ENCODE measurements at places on chromosomes 2 and 18.
A peak's percentile ranks its signal among the peaks of the same experiment; 100 is the strongest.

GRCh38 chr18:22637787-22638186 lies 220.1 kb upstream of the CTAGE1 start:
- H3K27me3 ChIP-seq = no peaks in the 10 kb centered on the region
- H3K4me1 ChIP-seq = peaks cover 4% of the 10 kb centered on the region
- no peaks in the 10 kb centered on the region for H3K36me3 ChIP-seq
- H3K27ac ChIP-seq = no peak overlapping the region
- DNase-seq = no peak

DNA sequence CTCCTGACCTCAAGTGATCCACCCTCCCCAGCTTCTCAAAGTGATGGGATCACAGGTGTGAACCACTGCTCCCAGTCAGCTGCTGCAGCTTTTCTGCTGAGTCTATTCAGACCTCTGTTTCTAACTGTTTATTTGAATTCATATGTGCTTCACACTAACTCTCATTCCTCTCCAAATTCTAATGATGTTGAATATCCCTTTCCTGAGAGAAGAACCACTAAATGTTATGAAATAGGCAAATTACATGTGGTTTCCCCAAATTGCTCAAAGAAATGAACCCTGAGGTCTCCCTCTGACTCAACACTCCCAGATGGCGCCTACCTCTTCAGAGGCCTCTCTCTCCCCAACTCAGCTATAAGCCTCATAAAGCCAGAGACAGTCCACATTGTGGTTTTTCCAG lies 98.6 kb downstream of the IRS1 start:
- no peaks in the 10 kb centered on the region for H3K27me3 ChIP-seq
- no peak for DNase-seq
- H3K4me3 ChIP-seq = no peak overlapping the region
- H3K36me3 ChIP-seq = no peaks in the 10 kb centered on the region
- no peaks in the 10 kb centered on the region for H3K4me1 ChIP-seq

GRCh38 chr2:114609801-114610200 lies 167.4 kb downstream of the DPP10 start:
- H3K4me1 ChIP-seq = no peaks in the 10 kb centered on the region
- H3K4me3 ChIP-seq = no peak overlapping the region
- no peak for DNase-seq
- H3K36me3 ChIP-seq = no peaks in the 10 kb centered on the region
- H3K27me3 ChIP-seq = no peaks in the 10 kb centered on the region
- H3K27ac ChIP-seq = no peak overlapping the region

- H3K4me1 ChIP-seq = peaks cover 2% of the 10 kb centered on the region
- no peaks in the 10 kb centered on the region for H3K27me3 ChIP-seq
- H3K27ac ChIP-seq = peak within 1 kb of the TSS; percentile 63
- no peak for DNase-seq
Measured at GRCh38 chr2:169509298-169509885, at the start of gene KLHL41. Gene KLHL41, plus strand, starts transcription at chr2:169509702. Its CDS starts 77 bp downstream, at chr2:169509779.

- no peaks in the 10 kb centered on the region for H3K27me3 ChIP-seq
- no peak overlapping the region for H3K27ac ChIP-seq
- no peak for DNase-seq
- H3K36me3 ChIP-seq = no peaks in the 10 kb centered on the region
Measured at GRCh38 chr2:221518201-221518934, 53.7 kb downstream of the EPHA4 start.

- H3K36me3 ChIP-seq = no peaks in the 10 kb centered on the region
- H3K27me3 ChIP-seq = no peaks in the 10 kb centered on the region
- H3K4me3 ChIP-seq = no peak overlapping the region
- no peak overlapping the region for H3K27ac ChIP-seq
- no peak for DNase-seq
- no peaks in the 10 kb centered on the region for H3K4me1 ChIP-seq
Measured at GRCh38 chr2:239607517-239608191, 206.8 kb upstream of the HDAC4 start.

GRCh38 chr2:20317197-20317596 lies 33.4 kb downstream of the PUM2 start:
- no peaks in the 10 kb centered on the region for H3K4me1 ChIP-seq
- no peak overlapping the region for H3K4me3 ChIP-seq
- no peak for DNase-seq
- H3K36me3 ChIP-seq = peaks cover 26% of the 10 kb centered on the region
- no peaks in the 10 kb centered on the region for H3K27me3 ChIP-seq

DNA sequence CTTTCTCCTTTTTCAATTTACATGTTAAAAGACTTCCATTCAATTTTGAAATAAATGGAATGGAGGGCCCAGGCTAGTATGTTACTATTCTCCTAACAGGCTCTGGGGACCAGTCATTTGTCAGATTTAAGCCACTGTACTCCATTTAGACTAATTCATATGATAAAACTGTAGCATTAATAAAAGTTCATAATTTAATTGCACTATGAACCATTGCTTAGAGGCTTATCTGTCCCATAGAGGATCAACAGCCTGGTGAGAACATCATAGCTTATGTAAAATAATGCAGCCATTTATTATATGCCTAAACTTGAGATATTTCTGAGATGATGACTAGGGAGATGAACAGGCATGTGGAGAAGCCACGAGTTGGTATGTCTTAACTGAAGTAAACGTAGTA lies 156.0 kb downstream of the RIT2 start:
- H3K4me3 ChIP-seq = no peak overlapping the region
- no peaks in the 10 kb centered on the region for H3K36me3 ChIP-seq
- H3K27me3 ChIP-seq = no peaks in the 10 kb centered on the region
- H3K27ac ChIP-seq = no peak overlapping the region
- no peak for DNase-seq

- H3K4me1 ChIP-seq = no peaks in the 10 kb centered on the region
- H3K36me3 ChIP-seq = no peaks in the 10 kb centered on the region
- no peak overlapping the region for H3K27ac ChIP-seq
- no peaks in the 10 kb centered on the region for H3K27me3 ChIP-seq
- no peak overlapping the region for H3K4me3 ChIP-seq
Measured at GRCh38 chr18:53142005-53142404, 802.0 kb downstream of the DCC start.

- DNase-seq = peak; percentile 45
- H3K4me1 ChIP-seq = peaks cover 12% of the 10 kb centered on the region
- no peak overlapping the region for H3K4me3 ChIP-seq
- no peaks in the 10 kb centered on the region for H3K36me3 ChIP-seq
- no peaks in the 10 kb centered on the region for H3K27me3 ChIP-seq
Measured at GRCh38 chr2:9187620-9188214, 18.9 kb upstream of the ASAP2 start.

DNA sequence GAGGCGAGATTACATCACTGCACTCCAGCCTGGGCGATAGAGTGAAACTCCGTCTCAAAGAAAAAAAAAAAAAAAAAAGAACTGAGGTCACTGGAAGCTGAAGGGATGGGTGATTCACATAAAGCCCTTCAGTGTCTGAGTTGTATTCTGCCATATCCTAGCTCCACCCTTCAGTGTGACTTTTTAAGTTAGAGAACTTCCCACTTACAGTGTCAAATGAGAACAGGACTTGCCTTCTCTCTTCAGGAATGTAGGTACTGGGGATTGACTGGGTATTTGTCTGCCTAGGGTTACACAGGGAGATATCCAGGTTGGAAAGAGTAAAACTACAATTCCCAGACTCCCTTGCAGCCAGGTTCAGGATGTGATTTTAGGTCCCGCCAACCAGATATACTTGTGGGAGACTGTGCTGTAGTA lies 37.9 kb downstream of the EHD3 start:
- no peak for DNase-seq
- no peak overlapping the region for H3K27ac ChIP-seq
- H3K36me3 ChIP-seq = peaks cover 10% of the 10 kb centered on the region
- H3K4me1 ChIP-seq = peaks cover 25% of the 10 kb centered on the region

- H3K4me1 ChIP-seq = no peaks in the 10 kb centered on the region
- no peak for DNase-seq
- H3K27ac ChIP-seq = no peak overlapping the region
- no peak overlapping the region for H3K4me3 ChIP-seq
- H3K27me3 ChIP-seq = no peaks in the 10 kb centered on the region
- no peaks in the 10 kb centered on the region for H3K36me3 ChIP-seq
Measured at GRCh38 chr2:59959944-59960343, 593.5 kb downstream of the BCL11A start.

DNA sequence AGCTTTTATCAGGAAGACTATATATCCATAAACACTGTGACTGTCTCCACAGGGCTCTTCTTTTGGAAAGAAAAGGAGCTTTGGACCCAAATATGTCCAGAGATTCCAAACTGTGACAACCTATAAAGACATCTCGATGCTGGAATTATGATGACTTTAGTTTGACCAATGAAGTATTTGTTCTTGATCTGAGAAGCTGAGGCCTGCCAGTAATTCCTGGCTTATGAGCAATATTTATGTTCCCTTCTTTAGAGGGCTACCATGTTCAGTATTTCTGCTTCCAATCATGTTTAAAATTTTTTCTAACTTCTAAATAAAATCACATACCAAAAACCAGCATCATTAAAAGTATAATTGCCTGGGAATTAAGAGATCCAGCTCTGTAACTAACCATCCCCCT lies 41.1 kb downstream of the FEZ2 start:
- peaks cover 14% of the 10 kb centered on the region for H3K4me1 ChIP-seq
- peak overlapping the region; percentile 53 for H3K27ac ChIP-seq
- H3K36me3 ChIP-seq = peaks cover 3% of the 10 kb centered on the region
- no peak overlapping the region for H3K4me3 ChIP-seq
- DNase-seq = no peak

DNA sequence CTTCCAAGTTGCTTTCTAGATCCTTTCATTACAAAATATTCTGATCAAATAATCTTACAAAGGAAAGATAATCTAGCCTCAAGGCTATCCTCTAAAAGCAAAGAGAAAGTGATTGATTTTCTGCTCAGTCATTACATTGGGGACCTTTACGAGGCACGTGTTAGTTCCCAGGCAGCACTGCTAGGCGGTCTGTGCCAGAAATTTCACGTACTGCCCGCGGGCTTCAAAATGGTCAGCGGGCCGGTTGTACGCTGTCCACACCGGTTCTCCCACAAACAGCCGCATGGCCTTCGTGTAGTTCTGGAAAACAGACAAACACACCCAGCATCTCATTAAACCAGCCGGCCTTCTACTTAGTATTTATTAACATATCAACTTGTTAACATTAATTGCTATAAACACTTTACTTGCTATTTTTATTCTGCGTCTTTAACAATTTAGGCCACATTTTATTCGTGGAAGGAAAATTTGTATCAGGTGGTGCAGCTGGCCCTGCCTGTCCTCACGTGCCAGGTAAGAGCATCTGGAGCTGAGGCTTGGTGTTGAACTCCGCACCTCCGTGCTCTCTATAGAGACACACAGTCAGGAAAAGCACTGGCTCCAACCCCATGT lies 20.4 kb downstream of the ADI1 start:
- no peak for DNase-seq
- H3K4me3 ChIP-seq = no peak overlapping the region
- no peak overlapping the region for H3K27ac ChIP-seq
- H3K27me3 ChIP-seq = no peaks in the 10 kb centered on the region
- peaks cover 83% of the 10 kb centered on the region for H3K36me3 ChIP-seq

- H3K27ac ChIP-seq = peak overlapping the region; percentile 58
- no peaks in the 10 kb centered on the region for H3K36me3 ChIP-seq
- H3K4me1 ChIP-seq = peaks cover 19% of the 10 kb centered on the region
- no peak for DNase-seq
Measured at GRCh38 chr2:96874198-96874831, 4.4 kb upstream of the SEMA4C start.

- no peak overlapping the region for H3K27ac ChIP-seq
- no peaks in the 10 kb centered on the region for H3K4me1 ChIP-seq
- H3K27me3 ChIP-seq = no peaks in the 10 kb centered on the region
- DNase-seq = no peak
Measured at GRCh38 chr18:47752796-47753645, 177.4 kb downstream of the SMAD2 start.

DNA sequence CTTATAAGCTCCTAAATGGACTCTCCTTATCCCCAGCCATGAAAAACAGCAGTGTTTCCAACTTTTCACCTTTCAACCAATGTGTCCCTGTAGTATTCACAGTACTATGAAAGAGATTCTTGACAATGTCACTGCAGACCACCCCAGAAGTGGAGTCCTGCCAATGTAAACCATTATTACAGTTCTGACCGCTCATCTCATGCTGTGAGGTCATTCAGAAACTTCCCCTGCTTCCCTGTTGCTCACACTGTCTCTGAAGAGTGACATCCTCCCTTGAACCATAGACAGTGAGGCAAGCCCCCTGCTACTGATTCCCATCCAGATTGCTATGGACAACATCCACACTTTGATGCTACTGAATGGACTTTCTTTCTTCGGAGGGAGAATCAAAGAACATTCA lies 1523.7 kb upstream of the ACVR2A start:
- DNase-seq = no peak
- no peaks in the 10 kb centered on the region for H3K4me1 ChIP-seq
- H3K36me3 ChIP-seq = no peaks in the 10 kb centered on the region

DNA sequence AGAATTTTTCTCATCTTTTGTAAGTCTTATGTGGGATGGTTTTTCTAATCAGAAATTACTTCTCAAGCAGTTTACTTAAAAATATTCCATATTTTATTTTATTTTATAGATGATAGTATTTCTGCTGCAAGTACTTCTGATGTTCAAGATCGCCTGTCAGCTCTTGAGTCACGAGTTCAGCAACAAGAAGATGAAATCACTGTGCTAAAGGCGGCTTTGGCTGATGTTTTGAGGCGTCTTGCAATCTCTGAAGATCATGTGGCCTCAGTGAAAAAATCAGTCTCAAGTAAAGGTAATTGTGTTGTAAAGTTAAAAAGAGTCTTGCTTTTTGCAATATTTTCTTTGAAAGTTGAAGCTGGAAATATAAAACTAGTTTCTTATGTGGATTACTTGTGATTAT lies 76.2 kb downstream of the EML4 start:
- DNase-seq = no peak
- H3K27ac ChIP-seq = no peak overlapping the region
- H3K4me1 ChIP-seq = no peaks in the 10 kb centered on the region
- H3K4me3 ChIP-seq = no peak overlapping the region
- no peaks in the 10 kb centered on the region for H3K27me3 ChIP-seq

- no peaks in the 10 kb centered on the region for H3K4me1 ChIP-seq
- no peaks in the 10 kb centered on the region for H3K27me3 ChIP-seq
- H3K27ac ChIP-seq = no peak overlapping the region
Measured at GRCh38 chr18:24130494-24130893, 8.4 kb upstream of the CABYR start.

DNA sequence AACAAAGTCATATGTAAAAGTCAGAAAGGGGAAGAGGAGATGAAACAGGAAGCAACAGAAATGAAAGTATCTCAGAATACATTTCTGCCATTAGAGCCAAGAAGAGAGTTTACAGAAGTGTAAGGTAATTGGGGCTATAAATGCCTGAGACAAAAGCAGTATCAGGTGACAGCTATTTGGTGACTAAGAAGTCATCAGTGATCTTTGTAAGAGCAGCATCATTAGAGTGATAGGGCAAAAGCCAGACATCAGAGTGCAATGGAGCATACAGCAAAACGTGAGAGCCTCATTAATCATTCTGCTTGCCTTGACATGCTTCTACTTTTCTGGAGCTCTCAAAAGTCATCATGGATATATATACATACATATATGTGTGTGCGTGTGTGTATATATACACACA lies 804.7 kb upstream of the PIK3C3 start:
- DNase-seq = no peak
- H3K4me1 ChIP-seq = no peaks in the 10 kb centered on the region
- no peaks in the 10 kb centered on the region for H3K27me3 ChIP-seq
- H3K4me3 ChIP-seq = no peak overlapping the region

All from ascending aorta (tissue), 2 donors.